CD4-positive, CD25-positive, alpha-beta regulatory T cell (primary cell): ENCODE measurements at places on chromosomes 3 and 15. TPM values are rescaled to one million over a fixed set of nuclear protein-coding genes. Genes with fewer than 3 reads are reported as not detected.

The SUCNR1 gene
- total RNA-seq, result 0.17 TPM

The LYSMD2 gene
- total RNA-seq, result 13.0 TPM

The LTF gene
- not detected for total RNA-seq

The TMCO5A gene
- total RNA-seq, result not detected

The DCLK3 gene
- not detected for total RNA-seq

The ANKRD63 gene
- 0.35 TPM for total RNA-seq

The PAK6 gene
- not detected for total RNA-seq

The STRIT1 gene
- total RNA-seq, result not detected

The IL20RB gene
- 2.8 TPM for total RNA-seq

The CSK gene
- total RNA-seq, result 257 TPM

The SPINT1 gene
- 2.1 TPM for total RNA-seq

The GNAT1 gene
- total RNA-seq, result not detected

The GOLGA6D gene
- not detected for total RNA-seq

The IGSF11 gene
- not detected for total RNA-seq

The ADAMTSL3 gene
- not detected for total RNA-seq

The CADPS gene
- total RNA-seq, result not detected

The MB21D2 gene
- total RNA-seq, result 10.8 TPM

The EPHB3 gene
- not detected for total RNA-seq

The GRK7 gene
- not detected for total RNA-seq

The ITIH3 gene
- total RNA-seq, result not detected

The ARNT2 gene
- total RNA-seq, result not detected

The CCDC13 gene
- total RNA-seq, result 0.32 TPM

The DZIP1L gene
- not detected for total RNA-seq

The MDFIC2 gene
- total RNA-seq, result not detected

The CEMIP gene
- 0.10 TPM for total RNA-seq

The ZBED2 gene
- total RNA-seq, result 0.27 TPM

The TNIK gene
- total RNA-seq, result 162 TPM

The BFSP2 gene
- 6.6 TPM for total RNA-seq

The RHOV gene
- not detected for total RNA-seq

The ZNF501 gene
- 0.67 TPM for total RNA-seq

The CPA3 gene
- 1.1 TPM for total RNA-seq

The PRR23A gene
- not detected for total RNA-seq

The OR5K2 gene
- total RNA-seq, result not detected

The GABRR3 gene
- total RNA-seq, result not detected

The PLSCR2 gene
- total RNA-seq, result not detected

The LARP6 gene
- total RNA-seq, result not detected

The RGMA gene
- 0.49 TPM for total RNA-seq
